ENCODE measurements at places on chromosomes 16 and 17.

GRCh38 chr17:7367918-7368598 is 12.8 kb upstream of the TNK1 start:
- no peak for DNase-seq

DNA sequence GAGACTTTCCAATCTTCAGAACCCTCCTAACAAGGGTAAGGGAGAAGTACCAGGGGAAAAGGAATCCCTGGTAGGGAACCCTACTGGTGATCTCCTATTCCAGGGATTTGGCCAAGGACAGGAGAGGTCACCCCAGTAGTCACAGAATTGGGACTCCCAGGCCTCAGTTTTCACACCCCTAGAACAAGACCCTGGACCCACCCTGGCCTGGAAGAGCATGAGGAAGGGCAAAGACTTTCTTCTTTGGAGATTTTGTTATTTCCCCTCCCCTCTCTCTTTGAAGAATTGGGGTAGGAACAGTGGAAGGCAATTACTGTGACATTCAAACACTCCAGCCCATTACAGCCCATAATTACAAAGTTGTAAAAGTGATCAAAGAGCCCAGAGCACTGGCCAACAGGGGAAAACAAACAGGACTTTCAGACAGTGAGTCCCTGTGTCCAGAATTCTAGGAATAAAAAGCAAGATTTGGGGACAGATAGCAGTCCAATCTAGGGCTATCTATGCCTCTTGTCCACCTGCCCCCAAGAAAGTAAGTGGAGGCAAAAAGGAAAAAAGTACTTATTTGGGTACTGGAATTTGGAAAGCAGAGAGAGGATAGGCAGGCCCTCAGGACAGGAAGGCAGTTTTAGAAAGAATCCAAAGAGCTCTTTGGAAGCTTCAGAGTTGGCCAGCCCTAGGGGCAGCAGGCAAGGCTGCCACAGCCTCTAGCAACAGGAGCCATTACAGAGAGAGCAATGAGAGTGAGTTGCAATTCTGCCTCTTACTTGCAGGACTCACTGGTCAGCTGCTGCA is 13.4 kb upstream of the SUPT4H1 start:
- no peak for DNase-seq

DNA sequence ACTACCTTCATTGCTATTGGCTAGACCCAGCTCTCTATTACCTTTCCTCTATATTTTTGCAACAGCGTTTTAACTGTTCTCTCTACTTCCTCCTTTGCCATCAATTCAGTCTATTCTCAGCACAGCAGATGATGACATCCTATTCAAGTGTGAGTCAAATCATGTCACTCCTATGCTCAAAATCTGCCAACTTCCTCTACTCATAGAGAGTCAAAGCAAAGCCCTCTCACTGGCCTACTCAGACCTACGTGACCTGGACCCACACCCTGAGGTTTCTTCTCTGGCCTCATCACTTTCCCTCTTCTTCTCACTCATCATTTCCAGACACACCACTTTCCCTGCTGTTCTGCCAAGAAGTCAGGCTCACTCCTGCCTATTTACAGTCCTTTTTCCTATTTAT is 289.0 kb upstream of the AXIN2 start:
- no peak for DNase-seq

- DNase-seq = no peak
These were observed 4.5 kb upstream of the NAT9 start for GRCh38 chr17:74780443-74781238.

- no peak for DNase-seq
These were observed 15.6 kb downstream of the SCNN1B start for GRCh38 chr16:23317751-23318150.

- DNase-seq = no peak
These were observed 10.1 kb downstream of the TBC1D24 start for GRCh38 chr16:2484898-2485508.

- DNase-seq = no peak
These were observed 1.4 kb upstream of the SPNS2 start for GRCh38 chr17:4497101-4497824.

- DNase-seq = no peak
These were observed 2.5 kb upstream of the ATP6V0C start for GRCh38 chr16:2511128-2511800.

DNA sequence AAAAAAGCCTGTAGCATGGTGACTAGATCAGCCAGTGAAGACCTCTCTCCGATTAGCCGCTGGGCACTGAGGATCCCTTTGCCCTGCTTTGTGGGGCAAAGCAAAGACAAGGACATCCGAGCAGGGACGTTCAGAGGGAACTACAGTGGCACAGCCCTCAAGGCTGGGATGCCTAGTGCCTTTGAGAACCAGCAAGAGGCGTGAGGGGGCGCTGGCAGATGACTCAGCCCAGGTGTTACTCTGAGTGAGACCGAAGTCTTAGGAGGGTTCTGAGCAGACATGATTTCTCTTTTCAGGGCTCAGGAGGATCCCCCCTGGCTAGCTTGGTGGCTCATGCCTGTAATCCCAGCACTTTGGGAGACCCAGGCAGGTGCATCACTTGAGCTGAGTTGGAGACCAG is 178.6 kb downstream of the CPPED1 start:
- no peak for DNase-seq

DNA sequence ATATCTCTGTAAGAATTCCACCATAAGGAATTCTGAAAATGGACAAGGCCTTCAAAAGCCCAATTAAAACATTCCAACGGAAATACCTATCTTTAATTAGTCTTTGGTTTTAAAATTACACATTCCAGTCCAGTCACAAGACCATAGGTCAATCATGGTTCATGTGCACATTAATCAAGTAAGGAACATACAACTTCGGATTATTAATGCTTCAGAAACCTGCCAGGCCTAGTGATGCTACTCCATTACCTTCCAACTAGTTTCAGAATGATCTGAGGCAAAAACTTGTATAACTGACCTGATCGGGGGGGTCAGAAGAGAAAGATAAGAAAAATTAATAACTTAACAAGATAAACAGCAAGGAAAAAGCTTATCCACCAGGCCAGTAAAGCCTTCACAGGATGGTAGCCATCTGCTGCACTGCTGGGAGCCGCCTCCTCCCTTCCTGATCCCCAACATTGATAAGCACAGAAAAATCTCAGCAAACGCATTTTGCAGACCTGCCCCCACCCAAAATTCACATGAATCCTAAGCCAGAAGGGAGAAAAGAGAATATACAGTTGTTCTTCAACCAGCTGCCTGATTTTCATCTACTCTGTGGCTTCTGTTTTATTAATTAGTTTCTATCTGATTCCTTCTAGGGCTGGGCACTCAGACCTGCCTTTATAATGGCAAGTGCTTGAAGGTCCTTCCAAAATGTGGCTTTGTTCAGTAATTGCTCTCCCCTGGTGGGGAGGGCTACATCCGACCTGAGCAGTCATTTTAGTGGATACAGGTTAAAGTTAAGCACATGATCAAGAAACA is 6.0 kb downstream of the SDR42E1 start:
- DNase-seq = no peak

GRCh38 chr16:14375132-14375491 is 254.9 kb downstream of the PARN start:
- no peak for DNase-seq

DNA sequence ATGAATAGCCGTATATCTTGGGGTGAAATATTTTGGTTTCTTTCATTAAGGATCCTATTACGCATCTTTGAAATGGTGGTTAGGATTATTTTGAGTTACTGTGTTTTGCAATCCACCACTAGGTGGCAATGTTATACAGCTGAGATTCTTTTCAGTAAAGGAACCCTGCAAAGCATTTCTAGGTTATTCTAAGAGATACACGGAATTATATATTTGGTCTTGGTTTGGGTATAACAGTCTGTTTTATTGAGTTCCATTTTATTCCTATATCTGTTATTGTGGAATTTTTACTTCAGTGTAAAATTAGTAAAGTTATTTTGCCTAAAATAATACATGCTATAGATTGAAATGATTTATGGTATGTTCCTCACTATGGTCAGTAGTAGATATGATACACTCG is 62.9 kb upstream of the CPHXL start:
- no peak for DNase-seq

GRCh38 chr17:21493993-21494392 is 117.8 kb downstream of the KCNJ12 start:
- DNase-seq = no peak

DNA sequence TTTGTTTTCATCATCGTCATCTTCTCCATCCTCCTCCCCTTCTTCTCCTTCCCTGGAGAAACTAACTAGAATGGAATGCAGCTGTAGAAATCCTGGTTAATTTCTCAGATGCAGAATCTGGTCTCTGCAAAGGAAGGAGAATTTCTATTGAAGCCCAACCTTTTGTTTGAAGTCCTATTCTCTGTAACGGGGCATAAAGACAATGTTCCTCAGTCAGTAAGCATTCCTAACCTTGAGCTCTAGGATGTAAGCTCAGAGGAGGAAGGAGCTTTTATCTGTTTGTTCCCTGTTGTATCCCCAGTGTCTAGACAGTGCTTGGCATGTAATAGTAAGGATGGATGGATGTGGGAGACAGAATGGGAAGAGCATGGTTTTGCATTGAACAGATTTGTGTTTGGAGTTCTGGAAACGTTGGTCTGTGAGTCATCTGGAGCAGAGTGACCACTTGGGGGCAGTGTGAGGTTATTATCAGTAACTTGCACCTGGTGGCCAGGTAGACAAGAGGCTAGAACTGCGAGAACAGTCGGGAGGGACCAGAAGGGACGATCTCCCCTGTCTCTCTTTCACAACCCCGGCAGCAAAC is 363.7 kb downstream of the SNX29 start:
- no peak for DNase-seq

GRCh38 chr17:33292981-33293867 is at the start of gene ASIC2:
Gene ASIC2 (minus strand): TSS chr17:33293295.
- no peak for DNase-seq

- no peak for DNase-seq
These were observed 23.9 kb downstream of the SLC39A11 start for GRCh38 chr17:73068322-73069153.

- DNase-seq = no peak
These were observed 12.0 kb upstream of the CRK start for GRCh38 chr17:1467898-1468492.

DNA sequence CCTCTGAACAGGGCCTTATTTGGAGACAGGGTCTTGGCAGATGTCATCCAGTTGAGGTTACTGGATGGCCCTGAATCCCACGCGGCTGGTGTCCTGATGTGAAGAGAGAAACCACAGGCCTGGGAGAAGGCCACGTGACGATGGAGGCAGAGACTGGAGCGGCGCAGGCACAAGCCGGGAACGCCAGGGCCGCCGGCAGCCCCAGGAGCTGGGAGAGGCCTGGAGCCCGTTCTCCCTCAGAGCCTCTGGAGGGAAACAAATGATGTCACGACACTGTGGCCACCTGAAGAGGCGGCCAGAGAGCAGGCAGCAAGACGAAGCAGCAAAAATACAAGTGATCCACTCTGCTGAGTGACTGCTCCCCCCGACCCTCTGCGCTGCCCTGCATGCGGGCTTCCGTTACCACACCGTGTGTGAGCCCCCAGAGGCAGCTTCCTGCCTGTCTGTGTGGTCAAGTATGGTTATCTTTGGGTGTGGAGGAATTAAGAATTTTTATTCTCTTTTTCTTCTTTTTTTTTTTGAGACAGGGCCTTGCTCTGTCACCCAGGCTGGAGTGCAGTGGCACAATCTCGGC is 11.6 kb downstream of the CD7 start:
- DNase-seq = no peak

DNA sequence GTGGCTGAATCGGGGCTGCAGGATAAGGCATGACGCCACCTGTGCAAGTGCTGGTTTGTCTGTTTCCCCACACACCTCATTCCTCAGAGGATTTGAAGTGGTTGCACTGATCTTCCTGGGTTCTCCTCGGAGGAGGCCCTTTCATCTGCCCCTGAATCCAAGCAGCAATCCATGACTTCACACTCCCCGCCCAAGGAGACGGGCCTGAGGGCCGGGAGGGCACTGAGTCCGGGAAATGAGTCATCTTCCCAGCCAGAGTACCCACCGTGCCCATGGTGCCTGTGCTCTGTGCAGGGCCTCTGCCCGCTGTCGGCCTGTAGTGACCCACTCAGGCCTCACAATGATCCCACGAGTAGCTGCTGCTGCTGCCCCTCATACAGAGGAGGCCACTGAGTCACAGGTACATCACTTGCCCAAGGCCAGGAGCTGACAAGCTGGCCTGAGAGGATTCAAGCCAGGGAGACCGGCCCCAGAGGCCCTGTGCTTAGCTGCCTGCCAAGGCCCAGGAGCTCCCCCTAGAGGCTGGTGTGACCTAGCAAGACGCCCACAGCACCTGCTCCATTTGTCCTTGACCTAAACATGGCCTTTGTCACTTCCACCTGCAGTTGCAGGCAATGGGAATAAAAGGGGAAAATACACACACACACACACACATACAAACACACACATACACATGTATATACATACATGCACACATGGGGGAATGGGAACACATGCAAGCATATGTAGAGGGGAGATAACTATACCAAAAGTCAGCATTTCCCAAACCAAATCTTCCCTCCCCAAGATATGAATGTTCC is 240.0 kb downstream of the C16orf95 start:
- DNase-seq = no peak

DNA sequence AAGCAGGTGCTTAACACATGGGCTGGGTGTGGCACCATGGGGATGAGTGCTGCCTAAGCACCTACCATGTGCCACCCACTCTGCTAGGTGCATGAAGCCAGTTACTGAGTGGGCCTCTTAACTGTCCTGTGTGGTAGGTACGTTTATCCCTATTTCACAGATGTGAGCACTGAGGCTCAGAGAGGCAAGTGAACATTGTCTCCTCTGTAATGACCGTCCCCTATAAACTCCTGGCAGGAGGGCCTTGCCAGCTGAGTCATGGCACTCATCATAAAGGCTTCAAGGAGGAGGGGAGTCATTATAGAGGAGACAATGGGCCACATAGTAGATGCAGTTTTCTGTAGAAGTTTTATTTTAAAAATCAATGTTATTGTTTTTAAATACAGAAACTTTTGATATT is 79.1 kb downstream of the RAB11FIP4 start:
- no peak for DNase-seq

DNA sequence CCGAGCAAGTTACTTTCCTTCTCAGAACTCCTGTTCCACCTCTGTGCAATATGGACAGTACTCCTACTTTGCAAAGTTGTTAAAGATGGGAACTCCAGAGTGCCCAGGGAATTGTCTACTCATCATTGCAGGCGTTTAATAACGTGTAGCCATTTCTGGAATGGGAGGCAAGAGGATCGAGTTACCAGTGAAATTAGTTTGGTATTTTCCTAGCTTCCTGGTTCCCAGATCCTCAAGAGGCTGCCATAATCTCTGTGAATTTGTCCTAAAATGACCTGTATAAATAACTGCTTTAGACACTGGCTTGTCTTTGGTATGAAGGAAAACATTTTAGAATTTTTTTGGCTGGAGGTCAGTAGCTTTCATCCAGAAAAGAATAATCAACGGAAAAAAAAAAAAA is 27.7 kb downstream of the WWOX start:
- no peak for DNase-seq

GRCh38 chr17:21193031-21193430 is 20.9 kb downstream of the TMEM11 start:
- no peak for DNase-seq

- DNase-seq = no peak
These were observed 22.5 kb downstream of the CCR7 start for GRCh38 chr17:40542558-40543411.

DNA sequence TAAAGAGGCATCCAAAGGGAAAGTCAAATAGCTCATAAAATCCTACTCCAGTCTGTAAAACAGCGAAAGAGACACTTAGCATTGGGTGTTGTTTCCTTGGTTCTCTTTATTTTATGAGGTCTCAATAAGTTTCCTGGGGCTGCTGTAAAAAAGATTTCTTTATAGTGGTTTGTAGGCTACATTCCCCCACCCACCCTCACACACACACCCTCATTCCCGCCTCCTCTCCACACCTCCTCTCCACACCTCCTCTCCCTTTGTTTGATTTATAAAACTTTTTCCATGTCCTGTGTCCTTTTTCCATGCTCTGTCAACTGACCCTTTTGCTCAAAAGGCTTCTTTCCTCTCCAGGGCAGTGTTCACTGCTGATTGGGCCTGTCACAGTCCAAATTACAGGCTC is 178.9 kb upstream of the SOX9 start:
- DNase-seq = no peak

Data from activated effector memory CD4-positive, alpha-beta T cell treated with Interleukin-2 at 50 U/mL for 16 hours (primary cell).